Left ventricle myocardium superior (tissue), 1 donor: ENCODE measurements at places on chromosomes 2 and 18.

GRCh38 chr2:16400127-16400623, 265.5 kb downstream of the CYRIA start:
- DNase-seq = peak; percentile 76

DNA sequence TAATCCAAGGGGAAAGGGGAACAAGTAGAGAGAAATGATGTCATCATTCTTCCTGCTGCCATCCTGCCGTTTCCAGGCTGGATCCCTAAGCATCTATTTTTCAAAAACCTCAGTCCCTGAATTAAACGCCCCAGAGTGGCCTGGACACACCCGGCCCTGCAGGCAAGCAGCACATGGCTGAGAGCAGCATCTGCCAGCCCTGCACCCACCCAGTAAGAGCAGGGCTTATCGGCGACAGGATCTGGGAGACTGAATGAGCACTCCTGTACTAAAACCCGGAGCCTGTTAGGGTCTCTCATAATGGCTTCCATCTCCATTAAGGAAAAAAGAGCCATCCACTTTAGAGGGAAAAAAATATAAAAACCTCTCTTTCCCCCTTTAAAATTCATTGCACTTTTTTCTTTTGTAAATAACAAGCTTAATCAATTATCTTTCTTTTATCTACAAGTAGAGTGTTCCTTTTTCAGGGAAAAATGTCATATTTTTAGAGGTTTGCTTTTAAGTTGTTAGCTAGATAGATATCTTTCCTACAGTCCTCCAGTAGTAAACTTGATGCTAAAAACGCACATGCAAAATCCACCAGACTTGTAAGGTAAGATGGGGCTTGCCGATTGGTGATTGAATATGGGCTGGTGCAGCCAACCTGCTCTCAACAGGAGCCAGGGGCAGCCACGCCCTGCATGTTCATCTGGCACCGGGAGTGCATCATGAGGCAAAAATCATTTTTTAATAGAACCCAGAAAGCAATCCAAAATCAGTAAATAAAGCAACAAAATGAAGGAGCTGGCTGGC, 457.8 kb downstream of the EIPR1 start:
- DNase-seq = no peak

DNA sequence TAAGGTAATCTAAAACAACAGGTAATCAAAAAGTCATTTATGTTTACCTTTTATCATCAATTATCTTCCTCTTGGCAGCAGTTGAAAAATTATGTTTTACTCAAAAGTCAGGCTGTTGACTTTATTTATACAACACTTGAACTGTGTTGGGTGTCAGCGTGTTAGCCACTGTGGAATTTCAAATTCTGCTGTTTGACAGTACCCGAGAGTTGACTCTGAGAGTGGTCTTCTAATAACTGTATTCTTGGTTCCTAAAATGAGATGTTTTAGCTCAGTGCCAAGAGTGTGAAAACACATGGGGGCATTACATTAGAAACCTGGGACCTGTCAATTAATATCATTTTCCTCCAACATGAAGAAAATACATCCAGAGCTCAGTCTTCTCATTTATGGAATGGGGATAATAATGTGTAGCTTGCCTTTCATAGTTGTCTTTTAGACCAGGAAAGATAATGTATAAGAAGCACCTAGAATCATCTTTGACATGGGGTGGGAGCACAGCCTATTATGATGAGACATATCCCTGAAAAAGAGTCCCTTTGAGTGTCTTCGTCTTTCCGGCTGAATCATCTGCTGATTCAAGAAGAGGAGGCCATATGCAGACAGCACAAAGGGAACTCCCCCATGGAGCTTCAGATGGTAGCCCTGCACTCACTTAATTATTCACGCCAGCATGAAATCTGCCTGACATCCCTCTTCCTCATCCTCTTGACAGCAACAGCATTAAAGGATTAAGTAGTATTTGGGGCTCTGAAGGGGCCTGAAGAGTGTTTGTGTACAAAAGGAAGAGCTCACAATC, 89.1 kb downstream of the AFF3 start:
- no peak for DNase-seq

DNA sequence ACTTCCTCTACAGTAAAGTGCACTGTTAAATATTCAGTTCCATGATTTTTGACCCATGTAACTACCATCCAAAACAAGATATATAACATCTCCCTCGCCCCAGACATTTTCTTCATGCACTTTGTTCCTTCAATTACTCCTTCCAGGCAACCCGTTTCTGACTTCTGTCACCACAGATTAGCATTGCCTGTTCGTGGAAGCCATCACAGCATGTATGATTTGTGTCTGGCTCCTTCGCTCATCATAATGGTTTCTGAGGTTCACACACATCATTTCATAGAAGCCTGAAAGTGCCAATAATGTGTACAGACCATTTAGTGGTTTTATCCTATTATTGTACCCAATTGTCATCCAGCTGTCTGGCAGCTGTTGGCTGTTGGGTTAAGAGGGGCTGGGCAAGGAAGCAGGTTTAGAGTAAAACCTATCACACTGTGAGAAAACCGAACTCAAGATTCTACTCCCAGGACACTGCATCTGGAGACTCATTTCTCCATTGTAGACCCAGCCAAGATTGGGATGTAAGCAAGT, 16.1 kb downstream of the ARHGAP28 start:
- DNase-seq = no peak

GRCh38 chr2:20590704-20591515, 60.0 kb downstream of the HS1BP3 start:
- peak; percentile 81 for DNase-seq

- no peak for DNase-seq
Measured at GRCh38 chr18:9616049-9616448, 1.7 kb upstream of the PPP4R1 start.

DNA sequence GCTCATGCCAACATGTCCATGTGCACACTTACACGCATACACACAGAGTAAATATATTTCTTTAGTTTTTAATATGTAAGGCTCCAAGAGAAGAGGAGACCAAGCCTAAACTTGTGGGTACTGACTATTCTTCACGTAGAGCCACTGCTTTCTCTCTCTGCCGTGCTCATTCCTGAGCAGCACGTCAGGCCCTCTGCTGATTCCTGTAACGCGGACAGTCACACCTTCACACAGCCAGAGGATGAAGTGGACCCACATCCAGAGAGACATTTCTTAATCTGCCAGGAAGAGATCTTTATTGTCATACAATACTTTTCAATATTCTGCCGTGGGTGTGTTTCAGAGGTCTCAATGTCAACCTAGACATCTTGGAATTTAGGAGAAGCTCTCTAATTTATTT, 560.7 kb downstream of the STK39 start:
- DNase-seq = no peak

DNA sequence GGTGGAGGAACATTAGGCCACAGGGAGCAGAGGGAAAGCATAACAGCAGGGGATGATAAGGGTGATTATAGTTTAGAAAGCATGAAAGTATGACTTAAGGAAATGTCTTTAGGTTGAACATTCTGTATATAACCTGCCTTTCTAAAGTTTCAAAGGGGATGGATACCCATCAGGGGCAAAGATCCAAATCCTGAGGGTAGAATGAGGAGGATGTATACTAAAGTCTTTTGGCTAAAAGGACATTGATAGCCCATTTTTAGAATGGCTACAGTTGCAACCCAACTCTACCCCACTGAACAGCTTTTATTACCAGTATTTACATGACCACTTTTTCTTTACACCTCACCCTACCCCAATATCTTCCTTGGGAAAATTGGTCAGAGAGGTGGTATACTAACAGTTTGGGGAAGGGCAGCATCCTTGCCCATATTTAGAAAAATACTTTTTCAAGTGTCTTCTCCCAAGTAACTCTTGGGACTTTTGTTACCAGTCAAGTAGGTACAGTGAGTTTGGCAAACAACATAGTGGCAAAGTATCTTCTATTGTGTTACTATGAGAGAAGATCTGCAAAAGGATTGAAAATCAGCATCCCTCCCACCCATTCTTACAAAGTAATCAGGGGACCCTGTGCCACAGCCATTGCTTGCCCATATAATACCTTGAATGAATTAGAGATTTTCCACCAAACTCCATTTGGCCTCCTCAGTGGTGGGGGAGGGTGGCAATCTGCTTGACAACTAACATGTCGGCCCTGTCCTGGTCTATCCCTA, 8.3 kb downstream of the MAT2A start:
- no peak for DNase-seq

DNA sequence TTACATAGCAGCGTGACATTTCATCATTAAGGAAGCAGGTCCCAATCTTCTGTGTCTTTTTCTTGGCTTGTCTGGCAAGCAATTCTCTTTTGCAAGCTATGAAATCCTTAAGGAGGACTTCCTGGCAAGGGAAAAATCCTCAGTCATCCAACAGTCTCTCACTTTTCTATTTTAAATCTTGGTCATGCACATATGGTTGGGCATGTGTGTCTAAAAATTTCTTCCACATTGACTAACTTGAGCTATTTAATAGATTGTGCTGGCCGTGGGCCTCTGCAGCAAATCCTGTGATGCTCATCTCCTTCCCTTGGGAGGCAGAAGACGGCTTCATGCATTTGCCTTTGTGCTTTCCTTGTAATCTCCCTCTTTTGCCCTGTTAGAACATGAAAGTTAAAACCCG, 634.3 kb upstream of the FANCL start:
- DNase-seq = no peak

DNA sequence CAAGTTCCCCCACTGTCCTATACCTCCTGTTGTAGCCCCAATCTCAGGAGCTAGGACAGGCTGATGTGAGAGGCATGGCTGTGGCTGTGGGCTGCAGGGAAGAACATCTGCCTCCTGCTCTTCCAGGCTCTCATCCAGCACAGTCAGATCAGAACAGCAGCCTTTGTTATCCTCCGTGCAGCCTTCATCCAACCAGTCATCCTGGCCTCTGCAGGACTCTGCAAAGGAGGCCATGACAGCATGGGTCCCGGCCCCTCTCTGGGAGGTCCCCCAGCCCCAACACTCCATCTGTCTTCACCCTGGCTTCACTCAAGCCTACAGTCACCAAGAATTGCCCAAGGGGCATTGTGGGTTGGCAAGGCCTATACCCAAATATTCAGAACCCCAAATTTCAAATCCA, 223.2 kb upstream of the COPS8 start:
- DNase-seq = no peak

DNA sequence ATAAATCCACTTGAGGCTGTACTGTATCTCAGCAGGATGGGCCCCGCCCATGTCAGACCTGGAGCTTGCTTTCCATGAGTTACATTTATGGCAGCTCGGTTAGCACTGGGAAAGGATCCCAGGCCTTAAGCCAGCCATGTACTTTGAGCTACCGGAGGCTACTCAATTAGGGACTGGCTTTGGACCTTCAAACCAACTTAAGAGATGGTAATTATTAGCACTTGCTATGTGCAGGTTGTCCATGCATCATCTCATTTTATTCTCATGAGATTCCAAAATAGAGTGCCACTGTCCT, 64.4 kb downstream of the ACTR2 start:
- no peak for DNase-seq

DNA sequence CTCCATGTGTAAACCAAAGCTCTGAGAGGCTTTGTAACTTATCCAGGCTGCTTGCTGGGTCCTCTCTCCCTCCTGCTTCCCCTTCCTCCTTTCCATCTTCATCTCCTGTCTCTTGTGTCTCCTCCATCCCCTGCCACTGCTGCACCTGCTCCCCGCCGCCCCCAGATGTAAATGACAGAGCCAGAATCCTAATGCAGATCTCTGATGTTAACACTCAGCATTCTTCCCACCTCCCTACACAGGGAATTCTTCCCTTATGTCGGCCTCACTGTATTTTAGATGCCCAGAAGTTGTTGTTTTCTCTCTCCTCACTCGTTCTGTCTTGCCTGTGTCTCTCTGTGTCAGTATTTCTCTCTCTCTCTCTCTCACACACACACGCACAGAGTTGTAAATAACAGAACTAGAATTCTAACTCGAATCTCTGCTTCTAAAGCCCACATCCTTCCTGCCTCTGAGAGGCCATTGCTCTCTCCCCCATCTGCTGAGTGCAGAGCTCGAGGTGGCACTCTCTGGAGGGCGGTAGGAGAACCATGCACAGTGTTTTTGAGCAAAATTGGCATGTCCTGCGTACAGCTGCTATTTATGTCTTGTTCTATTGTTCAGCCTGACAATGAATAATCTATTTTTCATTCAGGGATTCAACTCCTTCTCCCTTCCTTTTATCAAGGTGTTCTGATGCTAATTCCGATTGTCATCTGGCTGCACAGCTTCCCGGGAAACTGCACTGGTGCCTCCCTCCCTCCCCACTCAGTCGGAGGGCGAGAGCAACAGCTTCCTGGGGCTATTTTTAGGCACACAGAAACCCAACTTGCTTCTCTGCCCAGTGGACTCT, 219.9 kb downstream of the SH3RF3 start:
- DNase-seq = no peak

- DNase-seq = no peak
Measured at GRCh38 chr2:36485521-36485920, 112.4 kb downstream of the FEZ2 start.

- DNase-seq = no peak
Measured at GRCh38 chr2:64000630-64001381, 18.4 kb downstream of the VPS54 start.

- no peak for DNase-seq
Measured at GRCh38 chr2:239760596-239760995, 264.5 kb downstream of the NDUFA10 start.

- DNase-seq = no peak
Measured at GRCh38 chr2:5540856-5541255, 151.3 kb upstream of the SOX11 start.

GRCh38 chr2:263022-263738, 652 bp downstream of the SH3YL1 start:
- no peak for DNase-seq

- peak; percentile 61 for DNase-seq
Measured at GRCh38 chr2:88016960-88017779, 823 bp upstream of the RNU2-63P start.

DNA sequence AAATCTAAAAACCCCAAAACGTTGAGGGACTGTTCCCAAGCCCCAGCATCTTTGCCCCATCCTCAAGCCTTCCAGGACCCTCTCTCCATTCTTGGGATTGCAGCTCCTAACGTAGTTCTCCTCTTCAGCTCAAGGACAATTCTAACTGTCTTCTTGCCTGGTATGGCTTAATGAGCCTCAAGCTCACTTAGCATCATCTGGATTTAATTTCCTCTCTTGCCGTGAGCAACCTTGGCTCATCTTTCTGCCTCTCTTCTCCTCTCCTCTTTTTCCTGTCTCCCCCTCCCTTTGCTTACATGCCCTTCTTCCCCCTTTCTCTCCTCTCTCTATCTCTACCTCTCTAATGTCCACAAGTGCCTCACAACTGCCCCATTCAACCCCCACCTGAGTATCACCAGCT, 44.2 kb downstream of the TACR1 start:
- DNase-seq = no peak

GRCh38 chr2:146820672-146821071, 1024.2 kb upstream of the ACVR2A start:
- no peak for DNase-seq

DNA sequence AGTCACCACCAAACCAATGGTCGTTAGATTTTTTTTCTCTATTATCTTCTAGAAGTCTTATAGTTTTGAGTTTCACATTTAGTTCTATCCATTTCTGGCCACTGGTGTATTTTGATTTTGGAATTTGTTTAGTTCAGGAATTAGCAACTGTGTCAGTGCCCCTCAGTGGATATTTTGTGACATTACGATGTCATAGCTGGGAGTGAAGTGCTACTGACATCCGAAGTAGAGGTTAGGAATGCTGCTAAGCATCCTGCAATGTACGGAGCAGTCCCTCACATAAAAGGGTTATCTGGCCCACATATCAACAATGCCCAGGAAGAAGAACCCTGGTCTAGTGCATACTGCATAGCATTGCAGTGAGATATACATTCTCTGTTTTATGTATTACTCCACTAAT, 157.4 kb upstream of the RGPD4 start:
- no peak for DNase-seq
